ENCODE measurements at places on chromosomes 7 and 10.

- DNase-seq = peak; percentile 21
These were observed 2.0 kb downstream of the TRAPPC14 start for GRCh38 chr7:100156331-100157068.

DNA sequence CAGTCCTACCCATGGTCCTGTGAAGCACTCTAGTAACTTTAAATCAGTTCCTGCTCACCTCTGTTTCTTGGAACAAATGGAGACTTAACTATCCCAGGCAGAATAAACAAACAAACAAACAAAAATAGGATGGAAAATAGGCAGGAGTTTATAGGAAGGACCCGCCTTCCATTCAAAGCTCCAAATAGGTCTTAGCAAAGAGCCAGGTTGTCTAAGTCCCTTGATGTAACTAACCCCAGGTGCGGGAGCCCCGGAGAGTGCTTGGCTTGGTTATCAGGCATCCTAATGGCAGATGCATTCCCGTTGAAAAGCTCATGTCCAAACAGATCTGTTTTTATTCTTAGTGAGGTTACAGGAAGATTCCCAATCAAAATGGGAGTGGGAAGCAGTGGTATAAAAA lies 2.2 kb downstream of the IFIT2 start:
- DNase-seq = no peak

GRCh38 chr7:1404898-1405548 lies 54.2 kb downstream of the MICALL2 start:
- no peak for DNase-seq

DNA sequence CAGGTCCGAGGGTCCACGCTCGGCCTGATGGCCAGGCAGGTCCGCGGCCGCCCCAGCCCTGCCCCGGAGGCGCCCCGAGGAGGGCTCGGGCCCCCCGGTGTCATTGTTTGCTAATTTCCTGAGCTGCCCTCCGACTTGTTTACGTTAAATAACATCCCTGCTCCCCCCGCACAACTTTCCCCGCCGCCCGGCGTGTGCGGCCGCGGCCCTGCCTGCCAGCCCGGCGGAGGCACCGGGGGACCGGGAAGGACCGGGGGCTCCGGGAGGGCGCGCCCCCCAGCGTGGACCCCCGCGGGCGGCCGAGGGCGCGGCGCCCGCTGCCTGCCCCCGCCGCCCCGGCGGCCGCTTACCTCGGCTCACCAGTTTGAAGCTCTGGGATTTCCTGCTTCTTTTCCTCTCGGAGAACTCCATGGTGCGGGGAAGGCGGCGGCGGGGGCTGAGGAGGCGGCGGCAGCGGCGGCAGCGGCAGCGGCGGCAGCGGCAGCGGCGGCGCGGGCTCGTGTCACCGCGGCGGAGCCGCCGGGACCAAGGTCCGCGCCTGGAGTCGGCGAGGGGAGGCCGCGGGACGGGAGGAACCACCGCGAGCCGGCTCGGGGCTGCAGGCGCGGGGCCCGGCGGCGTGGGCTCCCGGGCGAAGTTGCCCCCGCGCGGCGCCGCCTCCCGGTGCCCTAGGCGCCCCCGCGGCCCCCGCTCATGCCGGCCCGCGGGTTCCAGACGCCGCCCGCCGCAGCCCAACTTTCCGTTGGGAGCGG lies 515 bp downstream of the BEND7 start:
- peak; percentile 8 for DNase-seq

GRCh38 chr10:23359692-23360380 lies 15.2 kb upstream of the C10orf67 start:
- DNase-seq = no peak

DNA sequence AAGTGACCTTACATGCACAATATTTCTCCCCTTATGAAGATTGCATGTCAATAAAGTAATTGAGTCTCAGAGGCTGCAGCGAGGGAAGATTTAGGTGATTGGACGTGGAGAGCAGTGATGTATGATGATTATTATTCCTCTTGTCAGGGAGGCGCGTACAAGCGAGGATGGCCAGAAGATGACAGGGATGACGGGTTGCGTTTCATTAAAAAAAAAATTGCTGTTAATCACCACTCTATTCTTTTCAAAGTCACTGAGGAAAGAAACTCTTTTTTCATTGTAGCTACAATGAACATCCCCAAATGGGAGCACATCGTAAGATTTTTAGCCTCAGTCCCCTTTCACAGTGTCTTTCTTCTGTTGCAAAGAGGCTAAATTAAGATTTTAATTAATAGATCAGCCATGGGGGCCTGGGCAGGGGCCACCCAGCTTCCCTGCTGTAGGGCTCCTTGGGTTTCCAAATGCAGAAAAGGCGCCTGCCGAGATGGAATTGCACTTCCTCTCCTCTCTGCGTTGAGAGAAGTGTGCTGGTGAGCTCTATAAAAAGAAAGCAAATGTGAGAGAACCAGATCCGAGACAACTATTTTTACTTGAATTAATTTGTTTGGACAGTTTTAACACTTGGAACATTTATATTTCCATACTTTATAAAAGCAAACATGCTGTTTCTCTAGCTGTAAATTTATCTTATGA lies 998.1 kb downstream of the LRMDA start:
- DNase-seq = no peak

- no peak for DNase-seq
These were observed 16.5 kb upstream of the TRIM8 start for GRCh38 chr10:102627736-102628293.

DNA sequence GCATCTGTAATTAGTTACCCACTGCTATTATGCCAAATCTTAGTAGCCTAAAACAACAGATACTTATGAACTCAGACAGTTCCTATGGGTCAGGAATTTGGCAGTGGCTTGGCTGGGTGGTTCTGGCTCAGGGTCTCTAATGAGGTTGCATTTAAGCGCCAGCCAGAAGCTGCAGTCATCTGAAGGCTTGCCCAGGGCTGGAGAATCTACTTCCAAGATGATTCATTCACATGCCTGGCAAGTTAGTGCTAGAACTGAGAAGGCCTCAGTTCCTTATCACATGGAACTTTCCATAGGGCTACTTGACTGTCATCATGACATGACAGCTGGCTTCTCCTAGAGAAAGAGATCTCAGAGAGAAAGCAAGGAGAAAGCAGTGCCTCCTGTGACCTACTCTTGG lies 121.3 kb downstream of the AVL9 start:
- no peak for DNase-seq

DNA sequence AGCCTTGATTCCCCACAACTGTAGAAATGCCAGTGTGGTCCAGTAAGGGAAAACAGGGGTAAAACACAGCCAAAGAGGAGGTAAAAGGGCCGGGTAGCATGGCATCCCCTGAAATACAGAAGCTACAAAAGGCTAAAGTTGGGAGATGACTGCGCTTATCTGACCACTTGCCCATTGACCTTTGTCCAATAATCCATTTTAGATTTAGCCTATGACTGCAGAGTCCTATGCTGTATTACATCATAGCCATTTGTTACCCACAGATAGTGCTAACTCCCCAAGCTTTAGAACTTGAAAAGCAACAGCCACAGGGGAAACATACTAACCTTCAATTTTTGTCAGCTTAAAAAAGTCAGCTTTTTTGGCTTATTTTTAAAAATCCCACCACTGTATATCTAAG lies 26.2 kb downstream of the MTPN start:
- no peak for DNase-seq

- DNase-seq = no peak
These were observed 181.7 kb upstream of the KAT6B start for GRCh38 chr10:74644738-74645137.

DNA sequence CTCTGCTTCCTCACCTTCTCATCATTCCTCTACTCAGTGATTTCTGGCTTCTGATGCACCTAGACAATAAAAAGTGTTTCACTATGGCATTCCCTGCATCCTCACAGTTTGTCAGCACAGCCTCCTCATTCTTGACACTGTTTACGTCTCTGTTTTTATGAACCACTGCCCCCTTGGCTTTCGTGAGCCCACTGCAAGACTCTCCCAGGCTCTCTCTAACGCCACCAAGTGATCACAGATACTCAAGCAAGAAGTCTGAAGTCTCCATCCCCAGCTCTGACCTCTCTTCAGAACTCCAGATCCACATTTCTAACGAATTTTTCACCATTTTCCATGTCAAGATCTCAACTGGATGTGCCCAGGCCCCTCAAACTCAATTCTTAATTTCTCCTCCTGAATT lies 8.9 kb downstream of the SLC16A9 start:
- DNase-seq = no peak

DNA sequence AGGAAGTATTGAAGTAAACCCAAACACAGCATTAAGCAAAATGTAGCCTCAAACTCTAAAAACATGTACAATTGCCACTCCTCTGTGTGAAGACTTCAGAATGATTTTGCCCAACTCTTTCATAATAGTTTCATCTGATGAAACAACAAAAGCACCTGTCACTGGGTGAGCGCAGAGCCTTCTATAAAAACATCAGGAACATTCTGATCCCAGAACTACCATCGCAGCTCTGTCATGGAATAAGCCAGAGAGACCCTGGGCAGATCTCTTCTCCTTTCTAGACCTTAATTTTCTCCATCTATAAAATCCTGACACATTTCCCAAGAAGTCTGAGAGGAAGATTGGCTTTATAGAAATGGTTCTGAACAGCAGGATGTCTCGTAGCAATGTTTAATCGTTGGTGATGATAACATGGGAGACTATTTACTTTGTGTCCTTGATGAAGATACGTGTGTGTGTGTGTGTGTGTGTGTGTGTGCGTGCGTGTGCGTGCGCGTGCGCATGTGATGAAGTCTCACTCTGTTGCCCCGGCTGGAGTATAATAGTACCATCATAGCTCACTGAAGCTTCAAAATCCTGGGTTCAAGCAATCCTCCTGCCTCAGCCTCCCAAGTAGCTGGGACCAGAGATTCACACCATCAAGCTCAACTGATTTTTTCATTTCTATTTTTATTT lies 198.0 kb downstream of the KIAA1217 start:
- DNase-seq = no peak

DNA sequence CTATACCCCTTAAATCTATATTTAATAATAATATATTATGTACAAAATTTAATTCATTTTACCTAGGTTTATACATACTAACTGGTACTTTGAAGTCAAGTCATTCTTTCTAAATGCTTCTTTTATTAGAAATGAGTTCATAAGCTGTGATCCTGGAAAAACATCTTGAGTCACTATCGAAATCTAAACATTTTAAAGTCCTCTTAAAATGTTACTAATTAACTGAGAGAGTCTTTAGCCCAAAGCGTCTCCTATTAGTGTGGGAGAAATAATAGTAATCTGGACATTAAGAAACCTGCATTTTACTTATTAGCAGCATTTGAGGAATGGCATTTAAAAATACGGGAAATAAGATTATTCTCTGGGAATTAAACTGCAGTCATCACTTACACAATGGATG lies 142.7 kb downstream of the CTNNA3 start:
- DNase-seq = no peak

- no peak for DNase-seq
These were observed 259.6 kb downstream of the USP6NL start for GRCh38 chr10:11351801-11352200.

GRCh38 chr7:143419880-143420279 lies 11.2 kb upstream of the EPHA1 start:
- DNase-seq = no peak

DNA sequence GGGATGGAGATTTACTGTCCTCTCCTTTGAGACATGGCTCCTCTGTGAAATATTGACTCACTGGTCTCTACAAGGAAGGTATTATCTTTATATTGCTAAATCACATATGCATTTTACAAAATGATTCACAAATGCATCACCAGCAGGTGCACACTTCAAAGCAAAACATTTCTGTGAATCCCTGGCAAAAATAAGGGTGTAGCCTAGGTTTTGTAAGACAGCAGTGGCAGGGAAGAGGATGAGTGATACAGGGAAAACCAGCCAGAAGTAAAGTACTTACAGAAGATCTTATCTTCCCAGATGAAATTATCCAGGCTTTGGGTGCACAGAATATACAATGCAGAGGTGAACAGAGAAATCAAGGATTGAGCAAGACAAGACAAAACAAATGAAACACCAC lies 1094.6 kb downstream of the GATA3 start:
- no peak for DNase-seq

- DNase-seq = no peak
These were observed 39.6 kb downstream of the DYNC1I1 start for GRCh38 chr7:95811846-95812445.

- no peak for DNase-seq
These were observed 1.8 kb downstream of the PKD2L1 start for GRCh38 chr10:100328198-100328597.

DNA sequence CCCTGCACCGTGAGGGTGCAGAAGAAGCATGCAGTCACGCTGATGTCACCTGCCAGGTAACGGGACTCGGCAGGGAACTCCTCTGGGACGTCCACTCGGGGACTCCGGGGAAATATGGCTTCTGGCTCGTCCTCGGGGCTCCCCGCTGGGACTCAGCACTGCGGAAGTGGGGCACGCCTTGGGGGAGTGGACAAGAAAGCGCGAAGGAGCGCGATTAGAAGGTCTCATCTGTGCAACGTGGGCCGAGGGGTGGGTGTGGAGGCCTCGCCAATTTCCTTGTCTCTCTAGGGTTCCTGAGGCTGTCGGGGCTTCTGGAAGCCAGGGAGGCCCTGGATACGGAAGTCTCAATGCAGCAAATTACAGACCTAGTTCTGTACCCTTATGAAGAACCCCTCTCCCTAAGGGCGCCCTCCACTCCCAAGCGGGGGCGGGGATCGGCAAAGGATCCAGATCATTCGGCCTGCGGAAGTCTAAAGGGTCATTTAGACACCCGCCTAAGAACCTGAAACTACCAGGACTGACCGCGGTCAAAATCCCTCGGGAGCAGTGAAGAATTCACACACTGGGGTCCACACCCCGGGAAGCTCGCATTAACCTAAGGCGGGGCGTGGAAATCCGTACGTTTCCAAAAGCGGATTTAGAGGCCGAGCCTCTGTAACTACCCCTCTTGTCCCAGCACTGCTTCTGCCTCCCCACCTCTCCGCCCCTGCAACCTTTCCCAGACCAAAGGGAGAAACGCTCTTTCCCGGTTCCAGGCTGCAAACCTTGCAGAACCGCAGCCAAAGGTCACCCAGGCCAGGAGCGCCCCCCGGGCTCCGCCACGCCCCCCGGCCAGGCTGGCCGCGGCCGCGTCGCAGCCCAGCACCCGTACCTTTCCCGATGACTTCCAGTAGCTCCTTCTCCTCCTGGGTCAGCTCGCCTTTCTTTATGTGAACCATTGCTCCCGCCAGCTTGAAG lies 640 bp downstream of the ANKMY2 start:
- DNase-seq = peak; percentile 64

- no peak for DNase-seq
These were observed 19.4 kb downstream of the NOBOX start for GRCh38 chr7:144384071-144384470.

DNA sequence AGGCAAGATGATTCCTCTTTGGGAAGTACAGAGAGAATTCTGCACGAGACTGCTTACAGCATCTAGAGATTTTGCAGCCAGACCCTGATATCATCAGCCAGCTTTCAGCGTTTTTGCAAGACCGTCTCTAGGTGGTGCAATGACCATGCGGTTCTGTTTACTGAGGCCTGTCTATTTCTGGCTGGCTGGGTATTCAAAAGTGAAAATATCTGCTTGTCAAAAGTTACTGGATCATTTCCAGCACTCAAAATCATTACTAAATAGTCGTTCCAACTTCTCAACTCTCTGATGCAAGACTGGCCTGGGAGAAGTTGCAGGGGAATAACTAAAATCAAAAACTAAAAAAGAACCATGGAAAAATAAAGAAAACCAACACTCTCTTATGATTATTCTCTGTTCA lies 240.1 kb downstream of the ELMO1 start:
- DNase-seq = peak; percentile 52

- no peak for DNase-seq
These were observed 162.7 kb upstream of the CDK1 start for GRCh38 chr10:60615541-60615940.

- DNase-seq = no peak
These were observed 43.6 kb downstream of the TSPAN15 start for GRCh38 chr10:69494626-69495558.

- DNase-seq = no peak
These were observed 371.1 kb upstream of the NFE2L3 start for GRCh38 chr7:25780904-25781303.
